DMS 273 treated with DMSO at 0.1 percent for 48 hours (cell line): ENCODE measurements at places on chromosomes 4 and X.
A peak's percentile ranks its signal among the peaks of the same experiment; 100 is the strongest.

- no peak for DNase-seq
Observed at GRCh38 chr4:38499101-38499500, 164.9 kb upstream of the KLF3 start.

- no peak for DNase-seq
Observed at GRCh38 chr4:155403886-155404285, 27.1 kb upstream of the MAP9 start.

GRCh38 chr4:168787801-168788595, 222.1 kb downstream of the CBR4 start:
- DNase-seq = no peak

GRCh38 chr4:16659079-16659478, 239.4 kb downstream of the LDB2 start:
- no peak for DNase-seq

DNA sequence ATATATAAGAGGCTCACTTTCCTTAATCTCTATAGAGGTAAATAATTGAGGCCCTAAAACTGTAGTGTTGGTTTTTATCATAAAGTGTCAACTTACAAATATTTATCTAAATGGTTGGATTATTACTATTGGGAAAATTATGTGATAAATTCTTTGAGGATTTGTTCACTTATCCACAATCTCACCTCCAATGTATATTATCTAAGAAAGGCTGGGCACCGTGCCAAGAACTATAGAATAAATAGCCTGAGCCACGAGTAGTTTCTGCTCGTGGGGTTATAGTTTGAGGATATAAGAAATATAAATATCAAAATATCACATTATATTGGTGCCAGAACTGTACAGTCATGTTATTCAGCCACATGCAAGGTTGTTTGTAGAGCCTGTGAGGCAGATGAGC, 177.9 kb downstream of the VEGFC start:
- no peak for DNase-seq

GRCh38 chr4:108825737-108826136, 62.9 kb upstream of the ETNPPL start:
- DNase-seq = no peak

DNA sequence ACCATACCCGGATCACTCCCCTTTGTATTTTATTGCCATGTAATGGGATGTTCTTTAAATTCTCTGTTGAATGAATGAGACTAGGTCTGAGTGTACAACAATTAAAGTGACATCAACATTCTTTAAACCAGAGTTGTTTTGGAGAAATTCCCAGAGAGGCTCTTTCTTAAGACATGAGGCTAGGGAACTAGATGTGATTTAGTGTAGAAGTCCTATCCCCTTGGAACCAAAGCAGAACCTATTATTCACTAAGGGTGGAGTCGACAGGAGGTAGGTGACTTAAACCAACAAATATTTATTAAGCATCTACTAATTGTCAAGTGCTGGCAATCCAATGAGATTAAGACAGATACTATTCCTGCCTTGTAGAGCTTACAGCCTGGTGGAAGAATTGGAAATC, 1.7 kb downstream of the EIF1AX start:
- DNase-seq = no peak

DNA sequence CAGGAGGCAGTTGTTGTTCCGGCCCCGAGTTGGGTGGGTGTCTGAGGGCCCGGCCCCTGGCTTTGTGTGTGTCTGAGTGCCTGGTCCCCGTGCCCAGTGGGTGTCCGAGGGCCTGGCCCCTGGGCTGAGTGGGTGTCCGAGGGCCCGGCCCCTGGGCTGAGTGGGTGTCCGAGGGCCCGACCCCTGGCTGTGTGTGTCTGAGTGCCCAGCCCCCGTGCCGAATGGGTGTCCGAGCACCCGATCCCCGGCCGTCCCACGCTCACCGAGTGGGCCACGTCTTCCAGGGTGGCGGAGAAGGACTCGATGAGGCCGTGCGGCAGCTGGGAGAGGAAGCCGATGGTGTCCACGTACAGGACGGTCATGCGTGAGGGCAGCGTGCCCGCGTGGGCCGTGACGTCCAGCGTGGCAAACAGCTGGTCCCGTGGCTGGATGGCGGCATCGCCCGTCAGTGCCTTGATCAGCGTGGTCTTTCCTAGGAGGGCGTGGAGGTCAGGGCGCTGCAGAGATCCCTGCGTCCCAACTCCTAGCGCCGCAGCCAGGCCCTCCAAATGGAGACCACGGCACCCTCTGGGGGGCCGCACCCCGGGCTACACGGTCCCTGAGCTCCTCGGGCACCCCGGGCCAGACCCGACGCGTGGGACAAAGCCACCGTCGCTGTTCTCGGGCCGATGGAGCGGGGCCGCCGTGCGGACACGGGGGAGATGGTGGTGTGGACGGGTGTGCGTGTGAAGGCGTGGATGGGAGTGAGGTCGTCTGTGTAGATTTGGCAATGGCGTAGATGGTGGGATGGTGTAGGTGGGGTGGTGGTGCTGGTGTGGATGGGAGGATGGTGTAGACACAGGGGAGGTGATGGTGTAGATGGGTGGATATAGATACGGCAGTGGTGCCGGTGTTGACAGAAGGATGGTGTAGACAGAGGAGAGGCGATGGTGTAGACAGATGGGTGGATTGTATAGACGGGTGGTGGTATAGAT, 7.2 kb downstream of the GTPBP6 start:
- no peak for DNase-seq

GRCh38 chr4:105765690-105766407, 57.3 kb downstream of the GSTCD start:
- no peak for DNase-seq

DNA sequence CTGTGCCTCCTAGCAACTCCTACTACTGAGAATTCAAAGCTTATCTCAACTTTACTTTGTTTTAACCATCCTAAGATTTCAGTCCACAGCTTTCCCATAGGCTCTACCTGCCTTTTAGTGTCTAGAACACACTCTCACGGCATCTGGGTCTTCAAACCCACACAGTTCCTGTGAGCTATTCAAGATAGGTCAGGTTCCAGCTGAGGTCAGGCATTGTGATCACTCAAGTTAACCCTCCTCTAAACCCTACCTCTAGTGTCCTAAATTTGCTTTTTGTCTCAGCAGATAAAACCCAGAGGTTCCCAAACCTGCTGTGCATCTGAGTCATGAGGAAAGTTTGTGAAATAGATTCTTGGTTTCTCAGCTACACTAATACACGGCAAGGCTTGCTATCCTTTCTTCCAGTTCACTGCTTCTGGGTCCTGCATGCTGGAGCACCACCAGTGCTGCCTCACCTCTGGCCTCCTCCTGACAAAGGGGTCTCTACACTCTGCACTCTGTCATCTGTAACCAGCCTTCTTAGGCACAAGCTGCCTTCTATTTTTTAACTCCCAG, 324.6 kb upstream of the MAGEB2 start:
- DNase-seq = no peak

DNA sequence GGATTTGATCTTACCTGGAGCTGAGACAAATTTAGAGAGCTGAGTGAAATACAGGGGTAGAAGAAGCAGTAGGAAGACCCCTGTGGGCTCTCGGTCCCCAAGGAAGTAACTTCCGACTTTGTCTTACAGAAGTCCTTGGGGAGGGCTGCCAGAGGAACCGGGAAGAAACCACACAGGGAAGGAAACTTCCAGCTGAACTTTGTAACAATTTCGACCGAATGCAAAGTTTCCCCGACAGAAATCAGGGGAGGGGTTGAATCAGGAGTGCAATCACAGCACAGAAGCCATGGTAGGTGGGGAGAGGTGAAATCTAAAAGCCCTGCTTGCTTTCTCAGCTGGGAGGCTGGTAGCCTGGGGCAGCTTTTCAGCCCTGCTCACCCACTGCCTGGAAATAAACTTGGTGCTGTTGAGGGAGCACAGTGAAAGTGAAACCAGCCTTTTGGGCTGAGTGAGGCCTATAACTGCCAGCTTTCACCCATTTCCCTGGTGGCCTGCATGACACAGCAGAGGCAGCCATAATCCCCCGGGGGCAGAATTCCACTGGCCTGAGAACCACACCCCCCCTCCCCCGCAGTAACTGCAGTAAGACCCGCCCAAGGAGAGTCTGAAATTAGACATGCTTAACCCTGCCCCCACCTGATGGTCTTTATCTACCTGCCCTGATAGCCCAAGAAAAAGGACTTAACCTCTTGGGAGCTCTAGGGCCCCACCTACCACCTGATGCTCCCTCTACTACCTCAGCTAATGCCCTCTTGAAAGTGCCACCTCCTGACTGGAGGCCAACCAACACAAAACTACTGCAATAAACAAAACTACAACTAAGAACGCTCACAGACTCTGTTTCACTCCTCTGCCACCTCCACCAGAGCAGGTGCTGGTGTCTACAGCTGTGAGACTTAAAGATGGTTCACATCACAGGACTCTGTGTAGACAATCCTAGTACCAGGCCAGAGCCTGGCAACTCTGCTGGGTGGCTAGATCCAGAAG, 248.2 kb downstream of the PARM1 start:
- no peak for DNase-seq

- DNase-seq = no peak
Observed at GRCh38 chrX:40152741-40153344, 55.1 kb upstream of the BCOR start.

DNA sequence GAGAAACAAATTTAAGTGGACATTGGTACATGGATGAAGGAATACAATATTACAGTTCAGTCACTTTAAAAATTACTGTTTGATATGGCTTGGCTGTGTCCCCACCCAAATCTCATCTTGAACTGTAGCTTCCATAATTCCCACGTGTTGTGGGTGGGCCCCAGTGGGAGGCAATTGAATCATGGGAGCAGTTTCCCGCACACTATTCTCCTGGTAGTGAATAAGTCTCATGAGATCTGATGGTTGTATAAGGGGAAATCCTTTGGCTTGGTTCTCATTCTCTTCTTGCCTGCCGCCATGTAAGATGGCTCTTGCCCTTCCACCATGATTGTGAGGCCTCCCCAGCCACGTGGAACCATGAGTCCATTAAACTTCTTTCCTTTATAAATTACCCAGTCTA, 804.2 kb upstream of the FRG1 start:
- DNase-seq = no peak

DNA sequence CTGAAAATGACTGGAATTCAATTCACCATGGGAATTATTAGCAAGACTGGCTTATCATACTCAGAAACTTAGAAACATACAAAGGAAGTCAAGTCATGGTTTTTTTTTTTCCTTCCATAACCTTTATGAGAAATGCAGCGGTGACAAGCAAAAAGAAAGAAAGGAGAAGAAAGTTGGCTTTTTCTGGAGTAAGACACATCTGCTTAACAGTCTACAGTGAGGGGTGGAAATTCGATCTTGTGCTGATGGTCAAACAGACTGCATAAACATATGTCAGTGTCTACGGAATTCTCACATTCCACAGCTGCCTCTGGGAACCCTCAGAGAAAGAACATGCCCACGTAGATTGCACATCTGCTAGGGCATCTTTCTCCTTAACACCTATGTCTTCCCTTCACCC, 54.6 kb downstream of the PROM1 start:
- DNase-seq = peak; percentile 43

GRCh38 chrX:68824565-68825125, 4.2 kb upstream of the EFNB1 start:
- no peak for DNase-seq

GRCh38 chr4:87978681-87979080, 3.2 kb downstream of the SPP1 start:
- DNase-seq = no peak

- DNase-seq = no peak
Observed at GRCh38 chr4:85744950-85745349, 270.0 kb downstream of the ARHGAP24 start.
